Renal cortical epithelial cell (primary cell): ENCODE measurements at places on chromosomes 3 and 15. TPM values are rescaled to one million over a fixed set of nuclear protein-coding genes. Genes with fewer than 3 reads are reported as not detected.
A peak's percentile ranks its signal among the peaks of the same experiment; 100 is the strongest.

- DNase-seq: no peak
Observed at GRCh38 chr3:9727743-9728142, 3.8 kb upstream of the BRPF1 start.

- DNase-seq: no peak
Observed at GRCh38 chr3:170487031-170487430, 68.4 kb downstream of the CLDN11 start.

- no peak for DNase-seq
Observed at GRCh38 chr3:189286188-189286587, 114.4 kb downstream of the TPRG1 start.

DNA sequence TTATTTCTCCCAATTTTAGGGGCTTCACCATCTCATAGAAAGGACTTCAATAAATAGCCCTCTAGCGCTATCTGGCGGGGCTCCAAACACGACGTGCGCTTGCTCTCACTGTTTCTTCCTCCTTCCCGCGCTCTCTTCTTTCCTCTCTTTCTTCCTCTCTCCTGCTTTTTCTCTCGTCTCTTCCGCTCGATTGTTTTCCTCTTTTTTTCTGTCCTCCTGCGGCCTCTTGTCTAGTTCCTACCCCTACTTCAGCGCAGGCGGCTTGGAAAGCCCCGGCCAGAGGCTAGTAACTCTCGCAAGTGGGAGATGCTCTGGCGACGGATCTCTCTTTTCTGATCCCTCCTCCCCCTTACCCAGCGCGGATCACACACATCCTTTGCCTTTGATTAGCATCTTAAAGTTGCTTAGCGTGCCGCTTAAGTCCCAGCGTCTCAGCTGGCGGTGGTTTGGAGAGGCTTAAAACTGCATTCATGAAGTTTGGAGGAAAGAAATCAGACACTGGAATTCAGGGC is 6.2 kb upstream of the MEIS2 start:
- DNase-seq: peak; percentile 18

- no peak for DNase-seq
Observed at GRCh38 chr15:63560741-63561448, 36.3 kb upstream of the FBXL22 start.

MAGI1 gene
- total RNA-seq: 4.9 and 30.5 TPM in 2 replicates

ASB14 gene
- 0.17 TPM in 1 of 2 replicates, not detected in the other for total RNA-seq
